ENCODE measurements at places on chromosomes 5 and 9.

GRCh38 chr5:112238473-112238872, 180.6 kb downstream of the EPB41L4A start:
- no peak for DNase-seq

DNA sequence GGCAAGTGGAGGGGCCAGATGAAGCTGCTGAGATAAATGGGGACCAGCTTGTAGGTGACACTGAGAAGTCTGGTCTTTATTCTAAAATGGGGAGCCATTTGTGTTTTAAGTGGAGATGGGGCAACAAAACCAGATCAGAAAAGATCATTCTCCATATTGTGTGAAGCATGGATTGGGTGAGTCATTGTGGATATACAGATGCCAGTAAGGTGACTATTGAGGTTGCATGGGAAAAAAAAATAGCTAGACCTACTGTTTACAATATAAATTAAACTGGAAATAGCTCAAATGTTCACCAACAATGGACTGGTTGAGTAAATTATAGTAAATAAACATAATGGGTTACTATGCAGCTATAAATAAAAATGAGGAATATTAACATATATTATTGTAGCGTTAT, 5.4 kb upstream of the MAP1B start:
- DNase-seq = no peak

GRCh38 chr9:92173318-92173717, 58.1 kb upstream of the SPTLC1 start:
- DNase-seq = no peak

DNA sequence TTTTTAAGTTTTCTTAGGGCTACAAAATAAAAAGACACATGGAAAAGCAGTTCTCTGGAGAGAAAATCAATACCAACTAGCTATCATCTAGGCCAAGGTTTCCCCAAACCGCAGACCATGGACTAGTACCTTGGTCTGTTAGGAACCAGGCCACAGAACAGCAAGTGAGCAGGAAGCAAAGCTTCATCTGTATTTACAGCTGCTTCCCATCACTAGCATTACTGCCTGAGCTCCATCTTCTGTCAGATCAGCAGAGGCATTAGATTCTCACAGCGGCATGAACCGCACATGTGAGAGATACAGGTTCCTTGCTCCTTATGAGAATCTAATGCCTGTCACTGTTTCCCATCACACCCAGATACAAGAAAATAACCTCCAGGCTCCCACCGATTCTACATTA, 1907.6 kb upstream of the ACO1 start:
- no peak for DNase-seq

DNA sequence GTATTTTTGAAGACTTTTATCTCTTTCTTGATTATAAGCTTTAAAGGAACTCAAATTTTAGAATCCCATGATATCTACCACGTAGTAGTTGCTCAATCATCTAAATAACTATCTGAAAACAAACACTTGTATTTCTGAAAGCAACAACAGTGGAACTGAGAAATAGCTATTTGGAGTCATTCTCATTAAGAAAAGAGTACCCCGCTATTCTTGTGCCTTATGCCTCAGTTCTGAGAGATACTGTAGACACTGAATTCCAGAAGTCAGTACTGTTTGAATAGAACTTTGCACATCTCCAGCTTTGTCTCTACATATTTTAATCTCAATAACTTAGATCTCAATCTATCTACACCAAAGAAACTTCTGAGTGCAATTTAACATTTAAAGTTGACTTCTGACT, 11.4 kb downstream of the CHD1 start:
- no peak for DNase-seq

DNA sequence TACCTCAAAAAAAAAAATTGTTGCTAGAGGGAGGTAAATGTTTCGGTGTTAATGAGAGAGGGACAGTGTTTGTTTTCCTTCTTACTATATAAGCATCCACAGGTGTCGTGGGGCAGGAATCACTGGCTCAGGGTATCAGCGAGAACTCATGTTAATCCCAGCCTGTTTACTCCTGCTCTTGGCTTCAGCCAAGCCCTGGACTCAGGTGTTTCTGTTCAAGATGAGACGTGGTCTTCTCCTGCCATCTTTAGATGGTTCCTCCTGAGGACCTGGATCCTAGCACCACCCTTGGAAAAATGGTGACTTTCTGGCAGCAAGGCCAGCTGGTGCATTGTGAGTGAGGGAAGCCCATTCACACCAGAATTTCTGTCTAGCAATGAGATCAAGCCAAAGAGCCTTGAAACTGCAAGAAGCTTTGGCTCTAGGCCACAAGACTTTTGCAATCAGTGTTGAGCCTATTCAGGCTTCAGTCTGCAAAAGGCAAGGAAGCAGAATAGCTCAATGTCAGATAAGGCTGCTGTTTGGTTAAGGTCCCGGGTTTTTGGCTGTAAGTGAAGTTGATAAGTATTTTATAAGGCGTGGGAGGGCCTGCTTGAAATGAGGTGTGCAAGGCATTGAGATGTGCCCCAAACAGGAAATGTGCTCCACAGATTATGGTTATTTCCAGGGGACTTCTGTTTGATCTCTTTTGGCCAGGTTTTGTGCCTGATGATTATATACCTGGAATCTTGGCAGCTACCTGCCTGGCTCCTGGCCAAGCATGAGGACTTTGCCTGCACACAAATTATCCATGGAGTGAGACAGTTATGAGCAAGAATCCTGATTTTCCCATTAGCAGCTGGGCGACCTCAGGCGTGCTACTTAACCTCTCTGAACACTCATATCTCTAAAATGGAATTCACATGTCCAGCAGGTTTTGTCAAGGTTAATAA, 99.8 kb downstream of the TENT4A start:
- no peak for DNase-seq

GRCh38 chr9:134408389-134408788, 82.1 kb downstream of the RXRA start:
- DNase-seq = no peak
